ENCODE measurements at places on chromosomes 6 and 20. TPM values are rescaled to one million over a fixed set of nuclear protein-coding genes. Genes with fewer than 3 reads are reported as not detected.

DNA sequence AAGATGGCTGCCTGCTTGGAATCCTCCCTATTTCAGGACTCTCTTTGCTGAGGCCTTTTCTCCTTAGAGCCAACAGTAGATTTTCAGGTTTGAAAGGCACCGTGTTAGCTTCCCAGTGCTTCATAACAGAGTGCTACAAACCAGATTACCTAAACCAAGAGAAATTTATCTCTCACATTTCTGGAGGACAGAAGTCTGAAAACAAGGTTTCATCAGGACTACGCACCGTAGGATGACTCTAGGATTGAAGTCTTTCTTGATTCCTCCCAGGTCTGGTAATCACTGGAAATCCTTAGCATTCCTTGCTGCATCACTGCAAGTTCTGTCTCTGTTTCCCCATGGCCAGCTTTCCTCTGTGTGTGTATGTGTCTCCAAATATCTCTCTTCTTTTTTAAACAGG, 508.4 kb upstream of the GJE1 start:
- no peak overlapping the region for H3K27ac ChIP-seq
- no peaks in the 10 kb centered on the region for H3K36me3 ChIP-seq
- DNase-seq = no peak
- H3K4me1 ChIP-seq = no peaks in the 10 kb centered on the region
- H3K4me3 ChIP-seq = no peak overlapping the region

NKAPL gene
- 5.0 TPM for total RNA-seq

DNA sequence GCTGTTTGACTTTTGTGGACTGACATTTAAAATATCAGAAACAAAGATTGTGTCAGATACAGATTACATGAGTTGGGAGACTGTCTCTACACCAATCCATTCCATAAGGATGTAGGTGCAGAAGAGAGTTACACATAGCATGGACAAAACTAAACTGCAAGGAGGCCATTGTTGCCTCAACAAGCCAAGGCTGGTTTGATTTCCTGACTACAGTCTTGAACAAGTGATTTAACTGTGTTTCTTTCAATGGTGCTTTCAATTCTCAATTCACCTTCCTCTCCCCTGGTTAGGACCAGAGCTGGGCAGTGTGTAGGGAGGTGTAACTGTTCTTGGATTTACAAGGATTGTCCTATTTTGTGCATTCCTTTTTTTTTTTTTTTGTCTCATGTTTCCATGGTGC, 82.2 kb downstream of the AGPAT4 start:
- H3K27ac ChIP-seq = no peak overlapping the region
- no peak overlapping the region for H3K4me3 ChIP-seq
- no peak for DNase-seq

APOM gene
- total RNA-seq = 1.9 TPM

- H3K4me1 ChIP-seq = no peaks in the 10 kb centered on the region
- H3K27ac ChIP-seq = no peak overlapping the region
- no peak for DNase-seq
- no peaks in the 10 kb centered on the region for H3K27me3 ChIP-seq
Measured at GRCh38 chr20:58675146-58675584, 17.4 kb upstream of the NPEPL1 start.

GRCh38 chr20:36865076-36865860, 10.7 kb upstream of the TLDC2 start:
- peaks cover 13% of the 10 kb centered on the region for H3K4me1 ChIP-seq
- no peaks in the 10 kb centered on the region for H3K36me3 ChIP-seq

Data from psoas muscle (tissue), 8 donors.